Tibial nerve (tissue), 4 donors: ENCODE measurements at places on chromosomes 11 and 22. TPM values are rescaled to one million over a fixed set of nuclear protein-coding genes. Genes with fewer than 3 reads are reported as not detected.

GRCh38 chr11:135035282-135035681 is 623.2 kb upstream of the B3GAT1 start:
- no peak overlapping the region for H3K27ac ChIP-seq
- no peaks in the 10 kb centered on the region for H3K36me3 ChIP-seq
- no peaks in the 10 kb centered on the region for H3K4me1 ChIP-seq
- H3K27me3 ChIP-seq = no peaks in the 10 kb centered on the region
- DNase-seq = no peak

DNA sequence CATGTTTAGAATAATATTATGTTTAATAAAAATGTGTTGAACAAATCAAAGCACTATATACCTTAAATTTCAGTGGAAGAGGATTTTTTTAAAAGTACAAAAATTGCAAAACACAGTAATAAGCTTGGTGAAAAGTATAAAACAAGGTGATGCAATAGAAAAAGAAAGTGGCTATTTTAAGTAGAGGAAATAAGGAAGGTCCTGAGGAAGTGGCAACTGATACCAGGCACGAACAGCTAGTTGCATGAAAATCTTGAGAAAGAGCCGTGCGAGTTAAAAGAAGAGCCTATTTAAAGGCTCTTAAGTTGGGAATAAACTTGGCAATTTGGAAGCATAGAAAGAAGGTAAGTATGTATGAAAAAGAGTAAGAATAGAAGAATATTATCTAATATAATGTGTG is 1679.3 kb downstream of the LRRC4C start:
- no peak overlapping the region for H3K4me3 ChIP-seq
- H3K4me1 ChIP-seq = no peaks in the 10 kb centered on the region
- H3K36me3 ChIP-seq = no peaks in the 10 kb centered on the region
- no peak overlapping the region for H3K27ac ChIP-seq
- H3K27me3 ChIP-seq = no peaks in the 10 kb centered on the region
- no peak for DNase-seq

DNA sequence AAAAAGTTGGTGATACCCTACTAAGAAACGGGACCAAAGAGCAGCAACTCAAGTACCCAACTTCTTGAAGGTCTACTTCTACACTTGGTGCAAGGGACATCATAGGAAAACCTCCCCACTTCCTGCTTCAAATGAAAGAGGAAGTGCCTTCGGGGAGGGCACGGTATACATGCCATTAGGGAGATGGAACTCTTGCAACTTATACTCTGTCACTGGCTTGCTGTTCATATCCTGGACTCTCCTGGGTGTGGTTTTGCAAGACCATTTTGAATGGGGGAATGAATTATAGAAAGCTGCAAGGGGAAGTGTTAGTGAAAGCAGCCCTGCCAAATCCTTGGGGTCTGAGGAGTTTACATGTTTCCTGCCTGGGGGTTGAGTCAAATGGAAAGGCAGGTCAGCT is 41.9 kb downstream of the CSNK2A3 start:
- H3K27me3 ChIP-seq = no peaks in the 10 kb centered on the region
- no peak for DNase-seq
- no peak overlapping the region for H3K27ac ChIP-seq
- no peaks in the 10 kb centered on the region for H3K4me1 ChIP-seq
- H3K4me3 ChIP-seq = no peak overlapping the region
- no peaks in the 10 kb centered on the region for H3K36me3 ChIP-seq

- peak overlapping the region; percentile 87 for H3K27ac ChIP-seq
- peaks cover 24% of the 10 kb centered on the region for H3K4me1 ChIP-seq
- DNase-seq = no peak
- H3K4me3 ChIP-seq = peak overlapping the region; percentile 55
Observed at GRCh38 chr11:65539744-65540289, 14.9 kb downstream of the SCYL1 start.

DNA sequence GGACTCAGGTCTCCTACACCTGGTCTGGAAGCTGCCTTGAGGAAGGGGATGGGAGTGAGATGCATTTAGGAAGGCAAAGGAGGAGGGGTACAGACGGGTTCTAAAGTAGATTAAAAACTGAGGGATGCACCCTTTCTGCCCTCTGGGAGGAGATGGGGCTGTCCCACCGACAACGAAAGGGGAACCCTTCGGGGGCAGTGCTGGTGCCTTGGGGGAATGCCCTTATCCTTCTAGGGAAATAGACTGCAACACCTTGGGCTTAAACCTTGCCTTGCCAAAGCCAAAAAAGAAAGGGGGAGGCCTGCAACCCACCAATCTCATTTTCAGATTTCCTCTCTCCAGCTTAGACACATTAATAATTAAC is 89.8 kb downstream of the PLEKHA7 start:
- H3K4me3 ChIP-seq = peak overlapping the region; percentile 21
- no peak for DNase-seq
- H3K27me3 ChIP-seq = peaks cover 5% of the 10 kb centered on the region
- no peaks in the 10 kb centered on the region for H3K36me3 ChIP-seq
- no peaks in the 10 kb centered on the region for H3K4me1 ChIP-seq
- H3K27ac ChIP-seq = peak overlapping the region; percentile 71

GRCh38 chr22:26399289-26399688 is 29.8 kb upstream of the ASPHD2 start:
- DNase-seq = no peak
- no peak overlapping the region for H3K27ac ChIP-seq
- H3K36me3 ChIP-seq = no peaks in the 10 kb centered on the region
- H3K4me1 ChIP-seq = no peaks in the 10 kb centered on the region

GRCh38 chr11:561148-562003 is 606 bp downstream of the RASSF7 start:
- H3K27me3 ChIP-seq = no peaks in the 10 kb centered on the region
- DNase-seq = no peak
- H3K4me1 ChIP-seq = no peaks in the 10 kb centered on the region
- H3K36me3 ChIP-seq = no peaks in the 10 kb centered on the region
- peak overlapping the region; percentile 79 for H3K27ac ChIP-seq

DNA sequence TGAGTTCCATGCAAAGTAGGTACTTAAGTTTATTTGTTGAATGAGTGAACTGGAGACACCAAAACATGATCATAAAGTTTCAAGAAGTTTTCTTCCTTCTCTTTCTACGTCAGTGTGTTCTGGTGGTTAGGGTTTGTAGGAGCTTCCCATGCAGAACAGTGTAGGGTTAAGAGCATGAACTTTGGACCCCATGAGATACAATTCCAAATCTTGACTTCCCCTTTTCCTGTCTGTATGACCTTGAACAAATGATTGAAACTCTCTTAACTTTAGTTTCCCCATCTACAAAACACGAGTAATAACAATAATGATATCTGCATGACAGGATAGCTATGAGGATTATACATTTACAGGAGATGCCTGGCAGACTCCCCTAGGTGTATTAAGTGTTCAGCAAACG is 41.0 kb upstream of the TENM4 start:
- no peak for DNase-seq
- no peaks in the 10 kb centered on the region for H3K27me3 ChIP-seq
- no peak overlapping the region for H3K4me3 ChIP-seq
- H3K27ac ChIP-seq = no peak overlapping the region

GRCh38 chr11:17244046-17244445 is 32.5 kb upstream of the NUCB2 start:
- no peak overlapping the region for H3K27ac ChIP-seq
- H3K4me3 ChIP-seq = no peak overlapping the region
- no peak for DNase-seq
- no peaks in the 10 kb centered on the region for H3K4me1 ChIP-seq
- H3K36me3 ChIP-seq = no peaks in the 10 kb centered on the region
- no peaks in the 10 kb centered on the region for H3K27me3 ChIP-seq

TMEM191B gene
- total RNA-seq = 24.7 TPM

LARGE2 gene
- total RNA-seq = not detected

KCNE3 gene
- total RNA-seq = 7.1 TPM

CRYBA4 gene
- total RNA-seq = not detected

TEX54 gene
- not detected for total RNA-seq

MS4A3 gene
- not detected for total RNA-seq

DEFB131B gene
- total RNA-seq = not detected
